Stimulated activated naive CD8-positive, alpha-beta T cell treated with anti-CD3 and anti-CD28 coated beads, Interleukin-15, Interleukin-2, amounts not matched to agents 100 U/mL and 50 U/mL, for 24 hours (primary cell): ENCODE measurements at places on chromosomes 1 and 21.

GRCh38 chr1:245822996-245823395 is 668.2 kb downstream of the KIF26B start:
- DNase-seq, result no peak

DNA sequence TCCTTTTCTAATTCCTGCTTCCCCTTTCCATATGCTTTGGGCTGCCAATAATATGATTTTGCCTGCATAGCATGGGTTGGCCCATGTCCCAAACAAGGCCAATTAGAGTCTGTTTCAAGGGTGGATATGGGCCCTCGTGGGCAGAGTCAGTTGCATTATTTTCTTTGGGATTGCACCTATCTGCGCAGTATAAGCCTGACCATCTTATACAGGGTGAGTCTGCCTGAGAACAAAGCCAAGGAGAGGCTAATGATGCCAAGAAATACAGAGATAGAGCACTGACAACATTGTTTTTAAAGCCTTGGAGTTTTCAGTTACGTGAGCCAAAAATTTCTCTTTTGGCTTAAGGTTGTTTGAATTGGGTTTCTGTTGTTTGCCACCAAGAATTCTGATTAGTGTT is 18.6 kb downstream of the OVAAL start:
- DNase-seq, result no peak

- no peak for DNase-seq
Observed at GRCh38 chr21:30818837-30819610, 6.0 kb upstream of the KRTAP8-1 start.

DNA sequence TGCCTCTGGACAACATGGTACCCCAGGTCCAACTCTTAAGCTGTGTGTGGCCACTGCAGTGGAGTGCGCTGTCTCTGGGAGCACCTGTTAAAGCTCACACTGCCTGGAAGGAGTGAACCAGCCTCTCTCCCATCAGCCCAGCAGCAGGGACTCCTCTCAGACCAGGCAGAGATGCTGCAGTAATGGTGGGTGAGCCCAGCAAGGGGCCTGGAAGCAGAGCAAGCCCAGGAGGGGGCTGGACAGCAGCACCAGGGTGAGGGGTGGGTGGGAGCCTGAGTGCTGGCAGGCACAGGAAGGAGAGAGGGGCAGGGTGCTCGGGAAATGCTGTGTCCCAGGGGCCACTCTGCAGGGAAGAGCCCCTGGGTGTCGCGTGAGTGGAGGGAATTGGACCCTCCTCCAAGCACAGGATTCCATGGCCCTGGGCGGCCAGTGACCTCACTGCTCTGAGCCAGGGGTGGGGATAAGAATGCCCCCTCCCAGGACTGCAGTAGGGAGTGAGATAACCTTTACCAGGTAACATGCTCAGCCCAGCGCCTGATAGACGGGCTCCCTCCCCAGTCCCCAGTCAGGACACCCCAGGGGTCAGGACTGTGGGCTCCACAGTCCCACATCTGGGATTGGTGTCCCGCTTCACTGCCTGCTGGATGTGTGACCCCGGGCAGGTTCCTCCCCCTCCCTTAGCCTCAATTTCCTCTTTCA is 313.1 kb downstream of the MATN1 start:
- DNase-seq, result no peak

GRCh38 chr1:201515895-201516294 is 9.0 kb upstream of the CSRP1 start:
- DNase-seq, result no peak

- no peak for DNase-seq
Observed at GRCh38 chr1:177737456-177737855, 232.4 kb downstream of the SEC16B start.

DNA sequence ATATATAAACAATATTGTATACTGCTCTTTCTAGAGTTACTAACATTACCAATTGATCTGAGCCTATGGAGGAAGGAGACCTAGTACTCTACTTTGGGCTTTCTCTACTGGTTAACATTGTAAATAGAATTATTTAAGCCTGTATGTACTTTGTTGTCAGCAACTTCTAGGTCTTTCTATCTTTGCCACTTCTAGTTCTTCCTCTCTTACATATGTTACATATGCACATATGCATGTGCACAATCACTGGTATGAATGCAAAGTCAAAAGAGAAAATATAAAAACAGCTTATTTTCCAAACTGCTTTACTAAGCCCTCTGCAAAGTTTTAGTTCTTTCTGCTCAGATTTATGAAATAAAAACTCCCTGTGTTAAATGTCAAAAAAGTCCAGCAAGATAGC is 84.3 kb downstream of the PTPRC start:
- no peak for DNase-seq

- DNase-seq, result no peak
Observed at GRCh38 chr21:37557261-37557950, 190.8 kb downstream of the DYRK1A start.

GRCh38 chr1:184101141-184101540 is 49.6 kb downstream of the TSEN15 start:
- DNase-seq, result no peak

- peak; percentile 38 for DNase-seq
Observed at GRCh38 chr21:43362915-43363314, 64.0 kb downstream of the SIK1 start.

DNA sequence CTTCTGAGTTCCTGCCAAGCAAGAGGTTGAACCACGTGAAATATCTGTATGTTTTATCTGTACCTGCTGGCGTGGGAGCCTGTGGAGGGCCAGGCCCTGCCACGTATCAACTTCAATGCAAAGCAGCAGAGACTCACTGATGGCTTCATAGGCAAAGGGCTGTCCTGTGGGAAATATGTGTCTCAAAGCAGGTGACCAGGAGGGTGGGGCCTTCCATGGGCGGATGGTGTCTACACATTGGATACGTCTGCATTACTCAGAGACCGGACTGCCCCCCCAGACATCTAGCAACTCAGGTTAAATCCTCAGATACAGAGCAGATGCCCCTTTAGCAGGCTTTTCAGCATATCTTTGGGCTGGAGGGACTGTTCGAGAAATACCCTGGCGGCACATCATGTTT is 210.8 kb upstream of the C1orf174 start:
- no peak for DNase-seq

DNA sequence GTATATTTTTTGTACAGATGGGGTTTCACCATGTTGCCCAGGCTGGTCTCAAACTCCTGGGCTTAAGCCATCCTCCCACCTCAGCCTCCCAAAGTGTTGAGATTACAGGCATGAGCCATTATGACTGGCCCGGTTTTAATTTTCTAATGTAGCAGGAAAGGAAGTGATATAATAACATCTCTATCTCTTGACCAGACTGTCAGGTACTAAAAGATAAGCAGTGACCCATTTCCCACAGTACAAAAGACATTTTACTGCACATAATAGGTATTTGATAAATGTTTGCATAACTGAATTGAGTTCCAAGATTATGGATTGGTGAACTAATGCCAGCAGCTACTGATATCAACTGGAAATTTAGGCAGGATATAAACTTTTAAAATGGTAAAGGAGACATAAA is 4.0 kb downstream of the NVL start:
- no peak for DNase-seq

DNA sequence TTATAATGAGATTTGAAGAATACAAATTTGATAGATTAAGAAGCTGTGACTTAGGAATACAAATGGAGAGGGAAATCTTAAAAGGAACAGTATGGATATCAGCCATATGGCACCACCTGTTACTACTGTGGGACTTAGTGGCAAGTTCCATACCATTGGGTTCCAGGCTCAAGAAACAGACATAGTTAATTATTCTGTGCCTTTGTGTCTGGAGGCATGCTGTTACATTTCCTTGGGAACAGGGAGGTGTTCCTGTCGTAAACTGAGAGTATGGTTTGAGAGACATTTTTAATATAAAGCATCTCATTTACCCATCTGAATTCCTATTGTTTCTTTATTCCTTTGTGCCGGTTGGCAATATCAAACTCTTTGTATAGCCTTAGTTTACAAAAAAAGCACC is 15.2 kb downstream of the PLA2G4A start:
- no peak for DNase-seq

DNA sequence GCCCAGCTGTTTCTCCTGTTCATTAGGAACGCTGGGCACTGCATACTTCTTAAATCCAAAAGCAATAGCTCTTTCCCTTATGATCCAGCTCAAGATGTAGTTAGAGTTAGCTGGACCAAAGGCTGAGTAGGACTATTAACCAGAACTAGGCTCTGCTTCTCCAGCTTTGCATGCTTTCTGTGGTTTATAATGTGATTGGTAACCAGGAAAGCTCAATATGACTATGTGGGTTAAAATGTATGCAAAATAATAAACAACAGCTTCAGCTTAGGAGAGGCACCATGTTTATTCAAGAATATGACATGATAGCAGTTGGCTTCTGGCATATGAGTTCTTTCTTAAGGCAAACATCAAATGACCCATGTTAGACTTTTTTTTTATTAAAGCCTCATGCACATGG is 73.8 kb downstream of the LYPLAL1 start:
- DNase-seq, result no peak

GRCh38 chr1:82722608-82723007 is 921.9 kb downstream of the ADGRL2 start:
- no peak for DNase-seq

- DNase-seq, result no peak
Observed at GRCh38 chr1:195745189-195746010, 862.8 kb downstream of the KCNT2 start.

GRCh38 chr1:64550510-64550909 is 80.6 kb downstream of the CACHD1 start:
- no peak for DNase-seq

GRCh38 chr1:44714944-44715571 is 15.9 kb downstream of the RNU5D-1 start:
- DNase-seq, result peak; percentile 65

- DNase-seq, result no peak
Observed at GRCh38 chr21:42975886-42976608, 1.7 kb downstream of the PKNOX1 start.

GRCh38 chr21:15333136-15333710 is 268.4 kb upstream of the NRIP1 start:
- DNase-seq, result no peak

DNA sequence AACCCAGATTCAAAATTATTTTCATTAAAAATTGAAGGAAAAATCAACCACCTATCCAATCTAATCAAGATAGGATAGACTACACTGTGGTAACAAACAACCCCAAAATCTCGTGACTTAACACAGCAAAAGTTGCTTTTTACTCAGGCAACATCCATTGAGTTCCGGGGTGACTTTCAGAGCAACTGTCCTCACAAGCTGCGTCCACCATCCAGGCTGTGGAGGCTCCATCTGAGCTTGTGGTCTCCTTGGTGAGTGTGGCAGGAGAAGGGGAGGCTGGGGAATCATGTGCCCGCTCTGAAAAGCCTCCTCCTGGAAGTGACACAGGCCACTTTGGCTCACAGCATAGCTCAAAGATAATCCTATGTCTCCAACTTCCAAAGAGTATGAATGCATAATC is 52.4 kb downstream of the CD2 start:
- DNase-seq, result no peak

- DNase-seq, result no peak
Observed at GRCh38 chr1:14511166-14511680, 87.3 kb upstream of the KAZN start.

DNA sequence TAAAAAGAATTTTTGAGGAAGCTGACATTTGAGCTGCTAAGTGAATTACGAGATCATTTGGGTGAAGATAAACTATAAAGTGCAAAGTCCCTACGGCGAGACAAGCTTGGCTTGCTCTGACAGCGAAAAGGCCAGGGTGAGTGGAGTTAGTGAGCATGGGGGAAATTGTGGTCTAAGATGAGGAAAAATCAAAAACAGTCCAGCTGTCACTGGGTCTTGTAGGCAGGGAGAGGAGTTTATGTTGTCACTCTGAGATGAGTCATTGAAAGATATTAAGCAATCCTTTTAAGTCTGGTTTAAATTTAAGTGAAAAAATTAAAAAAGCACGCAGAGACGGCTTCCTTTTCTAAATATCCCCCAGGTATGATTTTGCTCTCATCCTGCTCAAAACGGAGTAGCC is 601.9 kb downstream of the MRPL39 start:
- DNase-seq, result no peak

DNA sequence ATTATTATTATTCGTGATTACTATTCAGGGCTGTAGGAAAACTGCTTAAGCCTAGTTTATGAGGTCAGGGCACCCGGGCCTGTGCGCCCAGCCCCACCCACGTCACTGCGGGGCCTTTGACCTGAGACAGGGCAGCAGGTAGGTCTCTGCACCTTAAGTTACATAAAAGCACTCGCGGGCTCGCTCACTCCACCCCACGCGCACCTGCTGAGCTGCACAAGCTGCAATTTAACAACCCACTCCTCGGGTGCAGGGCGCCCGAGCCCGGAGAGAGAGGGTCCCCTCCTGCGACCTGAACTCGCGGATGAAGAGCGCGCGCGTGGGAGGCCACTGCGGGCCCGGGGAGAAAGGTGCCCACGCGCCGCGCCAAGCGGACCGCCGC is 477 bp downstream of the ICMT start:
- DNase-seq, result peak; percentile 32

- no peak for DNase-seq
Observed at GRCh38 chr1:198677871-198678270, 39.0 kb downstream of the PTPRC start.

DNA sequence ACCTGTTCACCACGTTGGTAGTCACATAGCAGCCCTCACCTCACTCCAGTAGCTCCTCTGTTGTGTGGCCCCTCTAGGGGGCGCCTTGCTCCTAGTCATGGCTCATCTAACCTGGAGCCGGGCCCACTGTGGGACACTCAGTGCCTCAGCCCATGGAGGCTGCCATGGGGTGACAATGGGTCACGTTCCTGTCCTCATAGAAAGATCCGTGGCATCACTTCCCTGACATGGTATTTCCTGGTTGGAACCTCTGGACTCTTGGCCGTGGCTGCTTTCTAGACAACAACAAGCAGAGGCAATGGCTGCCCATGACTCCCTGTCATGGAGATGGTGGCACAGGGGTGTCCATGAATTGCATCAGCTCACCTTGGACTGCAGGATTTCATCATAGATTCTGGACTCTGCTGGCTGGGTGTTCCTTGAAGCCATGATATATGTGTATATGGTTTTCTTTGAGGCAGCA is 27.5 kb upstream of the SLAMF6 start:
- DNase-seq, result peak; percentile 72

DNA sequence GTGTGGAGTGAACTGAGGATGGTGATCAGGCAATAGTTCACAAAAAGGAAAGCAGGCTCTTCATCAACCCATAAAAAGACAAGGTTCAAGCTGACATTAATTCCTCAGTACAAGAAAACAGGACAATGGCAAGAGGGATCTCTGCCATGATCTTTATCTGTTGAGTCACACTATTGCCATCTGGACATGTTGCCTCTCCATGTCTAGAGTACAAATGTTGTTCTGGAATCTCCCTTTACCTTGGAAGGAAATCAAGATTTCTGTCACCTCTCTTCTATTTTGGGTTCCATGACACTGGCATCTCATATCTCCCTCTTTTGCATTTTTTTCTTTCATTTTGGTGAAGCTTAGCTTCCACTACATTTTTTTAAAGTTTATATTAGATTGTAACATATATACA is 329.1 kb downstream of the USP25 start:
- no peak for DNase-seq

- no peak for DNase-seq
Observed at GRCh38 chr1:229396585-229397206, 37.2 kb downstream of the ACTA1 start.

- DNase-seq, result no peak
Observed at GRCh38 chr21:43277481-43278351, 108.9 kb downstream of the CRYAA start.
